ENCODE measurements at places on chromosomes 2 and 18. TPM values are rescaled to one million over a fixed set of nuclear protein-coding genes. Genes with fewer than 3 reads are reported as not detected.

DNA sequence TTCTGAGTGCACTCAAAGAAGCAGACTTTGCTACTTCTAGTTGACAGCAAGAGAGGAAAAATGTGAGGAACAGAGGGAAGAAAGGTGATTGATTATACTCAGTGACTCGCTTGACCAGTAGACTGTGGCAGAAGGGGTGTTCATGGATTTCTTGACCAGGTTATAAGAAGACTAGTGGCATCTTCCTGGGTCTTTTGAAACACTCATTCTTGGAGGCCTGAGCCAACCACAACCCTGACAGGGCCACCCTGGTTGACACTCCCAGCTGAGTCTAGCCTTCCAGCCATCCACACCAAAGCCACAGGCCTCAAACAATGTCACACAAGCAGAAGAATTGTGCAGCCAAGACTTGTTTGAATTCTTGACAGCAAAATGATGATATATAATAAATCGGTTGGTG lies 366.3 kb downstream of the SS18 start:
- DNase-seq = no peak

- no peak for DNase-seq
Measured at GRCh38 chr18:62518460-62519375, 4.1 kb upstream of the ZCCHC2 start.

DNA sequence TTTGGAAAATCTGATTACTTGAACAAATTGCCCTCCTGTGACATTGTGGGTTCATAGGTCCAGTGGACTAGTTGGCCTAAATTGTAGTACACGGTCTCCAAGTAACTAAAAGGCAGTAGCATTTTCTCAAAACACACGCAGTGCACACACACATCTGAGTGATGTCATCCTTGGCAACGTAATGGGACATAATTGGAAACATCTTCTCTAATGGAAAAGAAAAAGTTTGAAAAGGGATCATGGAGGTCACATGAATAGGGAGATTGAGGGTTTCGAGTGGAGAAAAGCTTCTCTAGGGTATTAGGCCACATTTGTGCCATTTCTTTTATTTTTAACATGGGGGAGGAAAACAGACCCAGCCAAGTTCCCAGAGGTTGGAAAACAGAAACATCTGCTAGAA lies 93.3 kb downstream of the MAP4K4 start:
- DNase-seq = no peak

Gene GAL3ST2
- not detected for polyA plus RNA-seq

Gene WNT10A
- not detected for polyA plus RNA-seq

All from liver (tissue), 10 donors.